ENCODE measurements at places on chromosomes 7 and 10. TPM values are rescaled to one million over a fixed set of nuclear protein-coding genes. Genes with fewer than 3 reads are reported as not detected.

The OR2A5 gene
- not detected for total RNA-seq

DNA sequence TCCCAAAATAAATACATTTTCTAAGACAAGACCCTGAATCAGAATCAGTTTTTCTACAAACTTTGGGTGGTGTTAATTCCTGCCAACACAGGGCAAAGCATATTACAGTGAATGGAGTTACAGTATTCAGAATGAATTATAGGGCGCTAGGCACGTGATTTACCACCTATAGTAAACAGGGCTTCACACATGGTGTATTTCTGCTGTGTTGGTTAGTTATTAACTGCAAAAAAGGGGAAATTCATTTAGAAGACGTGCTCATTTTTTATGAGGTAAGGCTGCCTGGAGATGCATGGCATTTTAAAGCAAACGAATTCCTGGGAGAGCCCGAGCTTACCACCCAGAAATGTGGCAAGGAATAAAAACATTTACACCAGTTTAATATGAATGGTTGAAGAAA, 393.8 kb downstream of the LRMDA start:
- no peak for DNase-seq

- DNase-seq: no peak
Measured at GRCh38 chr7:38524786-38525185, 106.4 kb downstream of the AMPH start.

DNA sequence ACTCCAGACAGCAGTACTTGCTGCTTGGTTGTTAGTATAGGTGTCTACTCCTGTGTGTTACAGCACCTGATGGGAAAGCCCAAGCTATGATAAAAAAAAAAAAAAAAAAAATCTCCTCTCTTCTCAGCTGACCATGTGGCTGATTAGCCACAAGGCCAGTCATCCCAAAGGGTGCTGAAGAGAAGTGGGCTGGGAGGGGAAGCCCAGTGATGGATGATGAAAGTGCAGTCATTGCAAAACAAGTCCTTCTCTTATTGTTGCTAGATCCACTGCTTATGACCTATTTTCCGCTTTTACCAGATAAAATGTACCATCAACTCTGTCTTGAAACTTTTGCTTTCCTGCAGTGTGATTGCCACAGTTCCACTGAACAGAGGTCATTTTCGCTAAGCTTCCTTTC, 1092.5 kb upstream of the C7orf33 start:
- no peak for DNase-seq

The ADIRF gene
- total RNA-seq: 171 TPM

Data from lung (tissue), 17 donors.